ENCODE measurements at places on chromosomes 7 and 10.

DNA sequence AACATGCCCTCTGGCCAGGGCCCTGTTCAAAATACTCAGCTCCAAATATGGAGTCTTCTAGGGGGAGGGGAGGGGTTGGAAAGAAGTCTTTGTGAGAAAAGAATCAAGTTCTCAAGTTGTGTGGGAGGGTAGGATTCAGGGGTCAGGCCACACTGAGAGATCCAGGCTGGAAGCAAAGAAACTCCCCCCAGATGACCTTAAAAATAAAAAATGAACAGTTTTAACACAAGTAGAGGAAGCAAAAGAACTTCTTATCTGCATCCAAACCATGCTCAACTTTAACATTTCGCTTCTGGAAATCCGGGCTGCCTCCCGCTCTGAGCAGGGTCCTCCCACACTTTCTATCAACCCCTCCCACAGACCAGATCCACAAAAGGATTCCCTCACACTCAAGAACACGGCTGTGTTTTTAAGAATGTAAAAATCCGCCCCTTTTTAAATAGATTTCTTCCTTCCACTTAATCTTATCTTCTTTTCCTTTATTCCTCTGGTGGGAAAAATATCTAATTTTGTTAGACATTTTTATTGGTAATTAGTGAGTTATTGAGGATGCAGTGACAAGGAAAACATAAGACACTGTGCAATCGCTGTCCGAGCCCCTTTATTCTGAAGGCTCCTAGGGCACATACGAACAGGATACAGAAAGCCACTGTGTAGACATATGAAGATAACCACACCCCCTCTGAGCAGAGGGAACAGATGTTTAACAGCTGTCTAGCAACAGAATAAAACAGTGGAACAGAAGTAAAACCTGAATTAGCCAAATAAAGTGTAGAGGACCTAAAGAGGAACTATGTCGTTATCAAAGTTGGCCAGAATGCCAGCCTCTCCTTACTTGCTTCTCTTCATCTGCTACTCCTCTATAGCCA, 43.8 kb downstream of the CYTH3 start:
- DNase-seq = peak; percentile 78

- DNase-seq = no peak
Observed at GRCh38 chr7:3393862-3394261, 92.8 kb downstream of the SDK1 start.

GRCh38 chr7:16934722-16935340, 53.0 kb upstream of the AGR3 start:
- DNase-seq = no peak

DNA sequence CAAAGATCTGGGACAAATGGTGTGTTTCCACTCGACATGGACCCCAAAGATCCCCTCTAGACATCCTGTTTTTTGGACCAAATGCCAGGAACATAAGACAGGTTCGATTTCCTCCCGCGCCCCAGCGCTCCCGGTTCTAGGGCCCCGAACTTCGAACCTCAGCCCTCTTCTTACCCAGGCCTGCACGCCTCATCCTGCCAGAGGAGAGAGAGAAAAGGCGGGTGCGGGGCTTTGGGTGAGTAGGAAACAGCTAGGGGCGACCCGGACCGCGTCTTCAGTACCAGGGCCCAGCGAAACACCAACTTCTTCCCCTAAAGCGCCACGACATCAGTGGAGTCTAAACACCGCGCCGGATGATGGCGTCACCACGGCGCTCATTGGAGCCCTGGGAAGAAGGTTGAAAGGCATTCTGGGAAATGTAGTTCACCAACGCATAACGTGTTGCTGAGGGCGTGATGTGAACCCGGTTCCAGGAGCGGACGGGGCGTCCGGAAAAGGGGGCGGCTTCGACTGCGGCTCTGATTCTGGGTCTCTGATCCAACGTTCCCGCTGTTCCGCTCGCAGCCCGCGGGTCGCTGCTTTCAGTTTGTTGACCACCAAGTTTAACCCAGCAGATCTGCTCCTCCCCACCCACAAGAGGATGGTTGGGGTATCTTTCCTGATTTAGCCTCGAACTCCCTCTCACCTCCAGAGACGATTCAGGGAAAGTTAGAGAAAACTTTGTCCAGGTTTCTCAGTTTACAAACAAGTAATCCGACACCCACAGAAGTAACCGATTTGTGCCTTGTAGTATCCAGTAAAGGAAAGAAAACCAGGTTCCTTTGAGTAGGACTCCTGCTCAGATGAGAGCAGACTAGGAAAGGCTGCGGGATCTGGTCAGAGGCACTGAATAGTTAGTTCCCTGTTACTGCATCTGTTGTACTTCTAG, at the start of gene BET1:
TSS of gene BET1 (minus strand) at position 332 of the 928 bp plus-strand sequence. CDS start at position 193, 139 bp downstream.
- peak; percentile 92 for DNase-seq

DNA sequence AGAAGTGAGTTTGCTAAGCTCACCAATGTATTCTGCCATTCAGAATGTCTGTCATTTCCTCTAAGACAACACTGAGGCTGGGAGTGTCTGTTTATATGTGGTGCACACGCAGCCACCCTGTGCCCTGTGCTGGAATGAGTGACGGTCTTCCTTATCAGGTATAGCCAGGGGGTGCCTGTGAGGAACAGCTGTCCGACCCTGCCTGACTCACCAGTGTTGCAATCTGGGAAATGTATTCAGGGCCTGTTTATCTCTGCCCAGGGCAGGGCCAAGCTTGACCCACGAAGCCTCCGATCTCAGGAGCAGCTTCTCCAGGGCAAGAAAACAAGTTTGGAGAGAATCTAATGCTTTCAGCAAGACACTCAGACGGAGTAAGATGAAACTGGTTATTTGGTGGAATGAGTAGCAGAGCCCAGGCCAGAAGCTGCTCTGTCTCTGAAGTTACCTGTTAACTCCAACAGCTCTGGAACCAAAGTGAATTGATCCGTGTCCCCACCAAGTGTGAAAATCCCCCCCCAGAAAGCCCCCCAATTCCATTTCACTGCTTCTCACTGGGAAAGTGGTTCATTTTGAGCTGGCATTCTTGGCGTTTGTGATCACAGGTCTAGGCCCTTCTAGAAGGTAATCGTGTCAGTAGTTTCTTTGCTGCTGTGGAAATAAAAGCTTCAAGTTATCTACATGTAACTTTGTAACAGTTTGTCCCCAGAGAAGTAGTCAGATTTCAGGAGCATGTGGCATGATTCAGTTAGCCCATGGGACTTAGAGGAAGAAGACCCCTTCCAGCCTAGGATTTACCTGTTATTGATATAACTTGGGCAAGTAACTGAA, 6.1 kb upstream of the UBE2H start:
- DNase-seq = no peak

DNA sequence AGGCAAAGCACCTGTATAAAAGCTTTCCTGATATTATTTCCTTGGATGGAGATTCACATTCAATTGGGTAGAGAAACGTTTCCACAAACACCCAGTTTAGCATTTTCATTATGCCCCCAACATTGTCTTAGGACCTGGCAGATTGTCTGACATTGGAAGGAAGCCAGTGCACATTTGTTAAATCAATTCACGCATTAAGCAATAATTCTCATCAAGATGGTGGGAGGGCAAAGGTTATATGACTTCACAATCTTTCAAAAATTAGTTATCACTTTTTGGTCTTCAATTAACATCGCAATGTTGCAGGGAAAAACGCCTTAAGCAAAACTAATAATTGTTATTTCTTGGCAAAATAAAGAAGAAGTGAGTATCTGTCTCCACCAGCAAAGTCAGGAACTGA, 16.4 kb downstream of the OPALIN start:
- no peak for DNase-seq

- no peak for DNase-seq
Observed at GRCh38 chr7:24703296-24703695, 54.0 kb downstream of the GSDME start.

GRCh38 chr7:50448823-50449222, 1.3 kb downstream of the FIGNL1 start:
- peak; percentile 55 for DNase-seq
